Naive thymus-derived CD4-positive, alpha-beta T cell (primary cell): ENCODE measurements at places on chromosomes 16 and 17.
A peak's percentile ranks its signal among the peaks of the same experiment; 100 is the strongest.

GRCh38 chr17:51486885-51487520 lies 226.7 kb downstream of the UTP18 start:
- H3K27ac ChIP-seq, result no peak overlapping the region
- no peak for DNase-seq
- H3K4me3 ChIP-seq, result no peak overlapping the region

- H3K4me3 ChIP-seq, result peak overlapping the region; percentile 28
- H3K27ac ChIP-seq, result peak overlapping the region; percentile 37
- no peaks in the 10 kb centered on the region for H3K36me3 ChIP-seq
- H3K27me3 ChIP-seq, result no peaks in the 10 kb centered on the region
Observed at GRCh38 chr17:78381601-78382232, 3.3 kb downstream of the PGS1 start.

- H3K36me3 ChIP-seq, result no peaks in the 10 kb centered on the region
- H3K27me3 ChIP-seq, result no peaks in the 10 kb centered on the region
- no peak overlapping the region for H3K4me3 ChIP-seq
Observed at GRCh38 chr17:17568772-17569195, 22.7 kb downstream of the PEMT start.

- H3K36me3 ChIP-seq, result no peaks in the 10 kb centered on the region
- DNase-seq, result no peak
- peaks cover 3% of the 10 kb centered on the region for H3K27me3 ChIP-seq
- no peak overlapping the region for H3K4me3 ChIP-seq
- no peaks in the 10 kb centered on the region for H3K4me1 ChIP-seq
Observed at GRCh38 chr16:86496929-86497461, 13.3 kb upstream of the FOXF1 start.

DNA sequence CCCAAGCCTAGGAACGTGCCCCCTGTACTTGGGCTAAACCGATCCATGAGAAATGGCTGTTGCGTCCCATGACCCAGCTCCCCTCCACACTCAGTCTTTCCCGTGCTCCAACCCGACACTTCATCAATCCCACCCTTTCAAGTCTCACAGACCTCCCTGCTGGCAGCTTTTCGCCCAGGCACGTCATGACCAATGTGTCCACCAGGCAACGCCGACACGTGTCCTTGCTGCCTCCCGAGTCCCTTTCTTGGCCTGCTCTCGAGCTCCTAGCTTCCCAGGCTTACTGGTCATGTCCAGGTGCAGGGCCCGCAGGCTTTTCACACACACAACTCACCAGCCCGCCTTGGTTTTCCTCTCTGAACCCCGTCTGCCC lies 12.2 kb downstream of the MNT start:
- DNase-seq, result no peak
- H3K4me1 ChIP-seq, result peaks cover 23% of the 10 kb centered on the region
- no peaks in the 10 kb centered on the region for H3K27me3 ChIP-seq

DNA sequence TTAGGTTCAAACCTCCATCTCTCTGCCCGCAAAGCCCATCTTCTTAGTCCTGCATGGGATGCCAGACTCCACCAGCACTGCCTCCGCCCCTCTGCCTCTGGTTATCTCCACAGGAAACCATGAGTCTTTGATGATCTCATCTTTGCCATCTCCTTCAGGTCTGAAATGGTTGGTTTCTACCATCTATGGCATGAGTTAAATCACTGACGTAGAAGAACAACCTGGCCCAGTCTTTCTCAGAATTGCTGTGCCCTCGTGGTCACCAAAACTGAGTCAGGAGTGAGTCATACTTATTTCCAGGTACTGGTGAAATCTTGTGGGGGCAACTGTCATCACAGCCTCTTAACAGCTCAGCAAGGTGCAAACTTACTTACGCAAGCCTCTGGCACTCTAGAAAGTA lies 468.7 kb upstream of the C16orf82 start:
- H3K4me3 ChIP-seq, result no peak overlapping the region
- H3K27me3 ChIP-seq, result no peaks in the 10 kb centered on the region
- no peaks in the 10 kb centered on the region for H3K4me1 ChIP-seq
- H3K27ac ChIP-seq, result no peak overlapping the region

- no peak for DNase-seq
- no peaks in the 10 kb centered on the region for H3K27me3 ChIP-seq
- H3K4me3 ChIP-seq, result no peak overlapping the region
- H3K27ac ChIP-seq, result no peak overlapping the region
- H3K36me3 ChIP-seq, result no peaks in the 10 kb centered on the region
- no peaks in the 10 kb centered on the region for H3K4me1 ChIP-seq
Observed at GRCh38 chr16:81813648-81814047, 34.6 kb downstream of the PLCG2 start.

GRCh38 chr16:3575491-3575890 lies 1.7 kb downstream of the NLRC3 start:
- peak overlapping the region; percentile 99 for H3K4me3 ChIP-seq
- peak overlapping the region; percentile 90 for H3K27ac ChIP-seq
- no peaks in the 10 kb centered on the region for H3K27me3 ChIP-seq
- H3K4me1 ChIP-seq, result peaks cover 36% of the 10 kb centered on the region
- DNase-seq, result no peak

- H3K36me3 ChIP-seq, result peaks cover 23% of the 10 kb centered on the region
- H3K4me3 ChIP-seq, result peak overlapping the region; percentile 77
- no peaks in the 10 kb centered on the region for H3K27me3 ChIP-seq
Observed at GRCh38 chr17:77459018-77459755, 318.4 kb downstream of the SEC14L1 start.

DNA sequence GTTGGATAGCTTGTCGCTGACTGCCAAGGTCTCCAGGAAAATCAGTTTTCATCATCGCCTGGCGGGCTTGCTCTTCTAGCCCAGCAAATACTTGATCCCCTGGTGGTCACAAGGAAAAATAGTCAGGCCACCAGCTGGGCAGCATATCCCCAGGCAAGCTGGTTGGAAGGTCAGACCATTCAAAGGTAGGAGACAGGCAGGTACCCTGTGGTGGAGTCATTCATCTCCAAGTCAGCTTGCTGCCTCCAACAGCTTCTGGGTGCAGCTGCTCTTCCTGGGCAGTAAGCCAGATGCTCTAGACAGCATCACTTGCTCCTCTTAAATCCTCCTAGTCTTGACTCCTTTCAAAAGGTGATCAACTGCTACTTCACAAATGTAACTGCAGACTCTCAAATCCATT lies 16.0 kb downstream of the ZNF821 start:
- H3K27ac ChIP-seq, result no peak overlapping the region
- H3K36me3 ChIP-seq, result peaks cover 41% of the 10 kb centered on the region
- peaks cover 1% of the 10 kb centered on the region for H3K4me1 ChIP-seq
- no peak overlapping the region for H3K4me3 ChIP-seq
